GM04503 (cell line): ENCODE measurements at places on chromosomes 4 and X.

- no peak for DNase-seq
Observed at GRCh38 chr4:101280866-101281600, 66.3 kb downstream of the PPP3CA start.

GRCh38 chr4:5192271-5192670 lies 141.0 kb downstream of the STK32B start:
- no peak for DNase-seq

- DNase-seq = no peak
Observed at GRCh38 chrX:31271615-31272471, 200.0 kb upstream of the FTHL17 start.

- no peak for DNase-seq
Observed at GRCh38 chrX:141638550-141638949, 49.0 kb downstream of the SPANXA2 start.

GRCh38 chr4:127783955-127784770 lies 2.0 kb downstream of the HSPA4L start:
- DNase-seq = no peak

GRCh38 chr4:84237008-84237407 lies 262.1 kb downstream of the NKX6-1 start:
- no peak for DNase-seq

- peak; percentile 71 for DNase-seq
Observed at GRCh38 chr4:4792466-4792865, 67.0 kb upstream of the MSX1 start.

DNA sequence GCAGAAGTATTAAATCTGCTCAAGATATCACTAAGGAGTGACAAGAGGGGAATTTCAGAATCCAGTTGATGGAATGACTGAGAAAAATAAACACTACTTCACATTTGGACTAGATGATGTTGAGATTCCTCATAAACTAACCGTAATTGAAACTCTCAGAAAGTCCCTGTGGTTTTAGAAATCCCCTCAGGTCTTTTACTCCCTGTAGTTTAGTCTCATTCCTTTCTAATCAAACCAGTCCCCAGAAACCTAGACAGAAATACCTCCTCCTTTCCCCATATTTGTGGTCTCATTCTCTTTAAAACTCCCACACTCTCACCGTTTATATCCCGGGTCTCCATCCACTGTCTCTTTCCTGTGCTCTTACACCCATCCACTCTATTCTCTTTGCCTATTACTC lies 15.0 kb upstream of the TLR1 start:
- DNase-seq = no peak

DNA sequence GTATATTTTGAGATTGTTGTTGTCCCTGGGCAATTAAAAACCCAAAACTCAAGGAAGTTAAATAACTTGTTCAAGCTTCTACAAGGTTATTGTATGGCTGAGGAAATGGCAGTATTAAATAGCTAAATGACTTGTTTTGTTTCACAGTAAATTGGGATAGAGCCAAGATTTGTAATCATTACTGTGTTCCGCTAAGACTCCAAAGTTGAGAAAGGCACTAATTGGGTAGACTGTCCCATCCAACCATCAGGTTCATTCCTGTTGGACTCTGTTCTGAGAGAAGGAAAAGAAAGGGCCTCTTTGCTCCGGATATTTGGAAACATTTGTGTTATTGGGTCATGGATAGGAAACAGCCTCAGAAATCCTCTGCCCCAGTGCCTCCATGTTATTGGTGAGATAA lies 82.2 kb downstream of the DCLK2 start:
- DNase-seq = no peak

DNA sequence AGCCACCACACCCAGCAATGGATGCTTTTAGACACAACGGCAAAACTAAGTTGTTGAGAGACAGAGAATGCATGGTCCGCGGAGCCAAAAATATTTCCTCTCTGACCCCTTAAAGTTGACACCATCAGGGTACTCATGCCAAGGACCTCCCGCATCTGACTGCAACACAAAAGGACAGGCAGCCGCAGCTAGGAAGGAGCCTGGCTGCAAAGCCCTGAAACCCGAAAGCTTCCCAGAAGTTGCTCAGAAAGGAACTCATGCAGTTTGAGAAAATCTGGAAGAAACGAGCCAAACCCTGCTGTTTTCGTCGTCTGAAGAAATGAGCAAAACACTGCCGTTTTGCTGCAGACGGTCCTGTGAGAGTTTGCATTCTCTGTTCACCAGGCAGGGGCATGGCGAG lies 16.5 kb downstream of the DHRSX start:
- DNase-seq = no peak

DNA sequence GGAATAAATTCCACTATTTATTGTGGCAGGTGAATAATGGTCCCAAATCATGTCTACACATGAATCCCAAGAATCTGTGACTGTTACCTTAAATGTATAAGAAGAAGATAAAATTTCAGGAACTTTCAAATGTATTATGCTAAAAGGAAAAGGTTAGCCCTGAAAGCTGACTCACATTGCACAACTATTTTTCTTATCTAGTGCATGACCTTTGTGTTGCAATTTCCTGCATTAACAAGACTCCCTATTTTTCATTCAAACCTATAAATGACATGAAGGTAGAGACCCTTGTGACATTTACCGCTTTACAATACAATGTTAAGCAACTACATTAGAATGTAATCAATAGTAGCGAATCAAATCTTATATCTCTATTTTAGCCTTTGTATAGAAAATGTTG lies 36.7 kb downstream of the UBQLN2 start:
- no peak for DNase-seq

- DNase-seq = no peak
Observed at GRCh38 chr4:144313370-144313769, 172.9 kb upstream of the GYPA start.

DNA sequence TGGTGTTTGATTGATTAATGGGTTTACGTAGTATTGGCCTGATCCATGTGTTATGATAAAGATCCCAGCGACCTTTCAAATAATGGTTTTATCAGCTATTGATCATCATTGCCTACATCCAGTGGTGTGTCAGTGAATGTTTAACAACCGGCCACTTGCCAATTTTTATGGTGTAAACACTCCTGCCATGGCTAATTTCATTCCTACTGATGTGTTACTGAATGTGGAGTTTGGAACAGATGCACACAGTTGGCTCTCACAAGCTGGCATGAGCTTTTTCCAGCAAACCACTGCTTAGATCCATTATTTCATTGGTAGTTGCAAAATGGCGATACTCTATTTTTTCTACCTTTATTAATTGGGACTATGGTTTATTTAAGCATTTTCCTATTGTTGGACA lies 139.9 kb downstream of the REPS2 start:
- DNase-seq = no peak

DNA sequence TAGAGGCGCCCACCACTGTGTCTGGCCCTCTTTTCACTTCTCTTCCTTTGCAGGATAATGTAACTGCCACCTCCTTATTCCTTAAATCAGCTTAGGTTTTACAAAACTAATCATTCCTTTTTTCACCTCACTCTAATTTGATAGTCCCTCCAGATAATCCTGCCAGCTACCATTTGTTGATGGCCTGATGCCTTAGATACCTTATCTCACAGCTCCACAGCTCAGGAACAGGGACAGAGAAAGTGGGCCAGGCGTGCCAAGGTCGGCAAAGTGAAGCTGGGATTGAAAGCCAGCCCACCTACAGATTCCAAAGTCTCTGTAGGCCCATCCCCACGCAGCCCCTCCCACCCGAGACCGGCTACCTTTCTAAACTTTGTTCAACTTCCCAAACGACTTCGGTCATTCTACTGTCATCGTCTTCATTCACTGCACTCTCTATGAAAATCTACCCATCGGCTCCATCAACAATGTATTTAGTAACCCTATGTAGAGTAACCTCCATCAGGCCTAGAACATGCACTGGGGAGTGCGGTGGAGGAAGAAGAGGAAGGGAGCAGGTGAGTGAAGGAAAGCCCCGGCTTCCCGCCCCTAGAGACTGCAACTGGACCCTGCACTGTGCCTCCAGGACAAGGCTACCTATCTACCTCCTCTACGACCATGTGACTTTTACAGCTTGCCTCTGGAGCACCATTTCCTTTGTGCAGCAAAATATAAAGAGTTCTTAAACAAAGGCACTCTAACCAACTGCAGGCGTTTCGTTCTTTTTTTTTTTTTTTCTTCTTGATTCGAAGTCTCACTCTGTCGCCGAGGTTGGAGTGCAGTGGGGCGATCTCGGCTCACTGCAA lies 1.5 kb downstream of the CASP6 start:
- no peak for DNase-seq

GRCh38 chrX:10538831-10539230 lies 81.6 kb downstream of the MID1 start:
- no peak for DNase-seq

GRCh38 chr4:147381749-147382148 lies 99.1 kb upstream of the EDNRA start:
- no peak for DNase-seq

DNA sequence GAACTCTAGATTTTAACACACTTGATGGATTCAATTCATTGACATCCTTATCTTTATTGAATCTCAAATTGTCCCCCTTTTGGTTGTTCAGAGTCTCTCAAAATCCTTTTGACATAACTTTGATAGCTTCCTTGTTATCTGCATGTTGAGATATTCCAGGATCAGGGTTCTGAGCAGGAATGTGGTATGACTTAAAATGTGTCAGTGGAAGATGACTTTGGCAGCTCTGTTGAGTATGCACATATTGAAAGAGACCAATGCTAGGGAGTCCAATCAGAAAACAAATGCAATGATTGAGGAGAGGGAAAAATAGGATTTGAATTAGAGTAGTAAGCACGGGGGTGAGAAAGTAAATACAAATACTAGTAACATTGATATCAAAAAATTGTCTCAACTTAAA lies 93.8 kb downstream of the MANBA start:
- no peak for DNase-seq

- DNase-seq = no peak
Observed at GRCh38 chr4:108237693-108238092, 69.0 kb upstream of the LEF1 start.

DNA sequence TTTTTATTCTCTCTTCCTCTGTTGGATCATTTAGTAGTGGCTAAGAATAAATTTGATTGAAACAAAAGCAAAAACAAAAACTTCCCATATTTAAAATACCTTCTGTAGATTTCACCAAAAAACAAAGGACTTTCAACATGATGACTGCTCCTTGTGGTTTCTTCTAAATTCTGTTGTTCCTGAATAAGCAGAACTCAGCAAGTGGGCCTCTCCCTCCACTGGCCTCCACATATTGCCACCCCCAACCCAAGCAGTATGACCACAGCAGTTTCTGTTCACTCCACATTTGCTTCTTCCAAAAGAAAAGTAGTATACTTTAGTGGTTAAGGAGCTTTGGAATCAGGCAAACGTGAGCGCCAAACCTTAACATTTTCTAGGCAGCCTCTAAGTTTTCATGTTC lies 114.7 kb downstream of the COX18 start:
- DNase-seq = no peak

GRCh38 chr4:63786171-63786570 lies 623.1 kb downstream of the TECRL start:
- no peak for DNase-seq

- no peak for DNase-seq
Observed at GRCh38 chrX:21700967-21701366, 42.8 kb upstream of the KLHL34 start.

GRCh38 chrX:47223476-47224250 lies 5.2 kb downstream of the CDK16 start:
- no peak for DNase-seq

DNA sequence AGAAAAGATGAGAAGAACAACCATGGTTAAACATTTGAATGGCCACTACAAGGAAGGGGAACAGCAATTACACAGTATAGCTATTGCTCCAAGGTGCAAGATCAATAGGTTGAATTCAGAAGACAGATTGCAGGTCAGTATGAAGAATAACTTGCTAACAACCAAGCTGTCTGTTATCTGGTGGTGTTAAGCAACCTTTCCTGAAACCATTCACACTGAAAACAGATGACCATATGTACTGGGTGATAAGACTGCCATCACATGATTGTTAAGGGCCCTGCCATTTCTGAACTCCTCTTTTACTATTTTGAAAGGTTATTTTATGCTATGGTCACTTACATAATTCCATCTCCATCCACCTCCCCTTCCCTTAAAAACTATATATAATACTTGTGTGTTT lies 6.8 kb downstream of the GABRA3 start:
- no peak for DNase-seq

- no peak for DNase-seq
Observed at GRCh38 chr4:109760682-109761081, 30.8 kb upstream of the PLA2G12A start.

- DNase-seq = no peak
Observed at GRCh38 chr4:7803992-7804755, 135.5 kb downstream of the AFAP1 start.

DNA sequence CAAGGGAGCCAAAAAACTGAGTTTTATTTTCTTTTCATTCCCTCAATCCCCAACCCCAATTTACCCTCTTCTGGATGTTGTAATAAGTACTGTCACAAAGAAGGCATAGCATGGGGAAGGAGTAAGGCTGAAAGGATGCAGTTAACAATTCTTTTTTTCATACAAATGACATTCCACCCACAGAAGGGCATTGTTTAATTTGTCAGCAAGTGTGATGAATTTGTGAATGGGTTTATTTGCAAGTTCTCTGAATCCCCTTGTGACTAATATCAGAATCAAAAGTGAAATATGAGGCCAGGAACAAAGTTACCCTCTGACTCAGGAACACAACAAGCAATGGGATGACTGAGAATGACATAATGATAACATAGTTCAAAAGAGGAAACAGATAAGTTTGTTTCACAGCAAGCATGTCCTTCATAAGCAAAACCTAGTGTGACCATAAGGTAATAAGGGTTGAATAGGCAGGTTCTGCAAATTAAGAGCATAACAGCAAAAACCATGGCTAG lies 2.1 kb downstream of the GEMIN8 start:
- peak; percentile 50 for DNase-seq

DNA sequence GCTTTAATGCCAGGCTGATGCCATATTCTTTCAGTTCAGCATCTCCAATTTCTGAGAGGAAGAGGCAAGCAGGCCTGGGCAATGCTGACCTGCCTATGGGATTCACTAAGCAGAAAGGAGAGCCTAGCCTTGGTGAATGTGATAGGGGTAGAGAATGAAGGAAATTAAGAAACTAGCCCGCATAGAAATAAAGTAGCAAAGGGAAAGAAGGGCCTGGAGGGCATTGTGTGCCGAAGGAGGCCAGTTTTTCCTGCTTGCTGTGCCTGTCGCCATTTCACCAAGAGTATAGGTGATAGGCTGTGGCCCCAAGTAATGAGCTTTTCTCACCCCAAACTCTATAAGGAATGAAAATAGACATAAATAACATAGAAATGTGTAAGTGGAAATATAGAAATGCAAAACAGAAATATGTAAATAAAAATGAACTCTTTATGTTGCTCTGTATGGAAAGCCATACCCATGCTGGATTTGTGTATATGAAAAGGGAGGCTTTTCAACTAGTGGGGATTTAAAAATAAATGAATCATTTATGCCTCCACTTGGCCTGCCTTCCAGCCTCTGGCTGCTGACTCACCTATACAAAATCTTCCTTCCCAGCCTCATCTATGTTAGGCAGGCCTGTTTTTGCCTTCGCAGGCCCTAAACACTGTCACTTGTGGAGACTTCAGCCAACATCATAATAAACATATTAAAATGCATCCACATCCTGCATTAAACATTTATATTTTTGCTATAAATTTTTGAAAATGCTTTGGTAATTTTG lies 5.1 kb upstream of the OCRL start:
- no peak for DNase-seq

- DNase-seq = no peak
Observed at GRCh38 chr4:98586962-98587354, 71.5 kb downstream of the TSPAN5 start.

- no peak for DNase-seq
Observed at GRCh38 chr4:54588404-54588803, 69.4 kb upstream of the KIT start.
